ENCODE measurements at places on chromosomes 2 and 18.
A peak's percentile ranks its signal among the peaks of the same experiment; 100 is the strongest.

DNA sequence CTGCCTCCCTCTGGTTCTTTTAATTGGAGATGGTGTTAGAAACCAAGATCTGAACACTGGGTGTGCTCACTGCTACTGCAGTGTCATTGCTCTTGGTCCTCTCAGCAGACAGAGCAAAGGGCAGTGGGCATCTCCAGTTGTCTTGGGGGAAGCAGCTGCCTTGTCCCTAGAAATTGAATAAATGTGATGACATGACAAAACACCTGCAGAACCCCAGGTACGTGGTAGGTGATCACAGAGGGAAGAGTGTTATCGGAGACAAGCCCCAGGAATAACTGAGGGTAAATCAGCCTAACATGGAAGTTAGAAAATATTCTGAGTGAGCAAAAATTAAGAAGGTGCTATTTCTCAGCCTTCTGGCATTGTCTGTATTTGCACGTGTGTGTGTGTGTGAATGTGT is 311.9 kb upstream of the HDAC4 start:
- no peak for DNase-seq

DNA sequence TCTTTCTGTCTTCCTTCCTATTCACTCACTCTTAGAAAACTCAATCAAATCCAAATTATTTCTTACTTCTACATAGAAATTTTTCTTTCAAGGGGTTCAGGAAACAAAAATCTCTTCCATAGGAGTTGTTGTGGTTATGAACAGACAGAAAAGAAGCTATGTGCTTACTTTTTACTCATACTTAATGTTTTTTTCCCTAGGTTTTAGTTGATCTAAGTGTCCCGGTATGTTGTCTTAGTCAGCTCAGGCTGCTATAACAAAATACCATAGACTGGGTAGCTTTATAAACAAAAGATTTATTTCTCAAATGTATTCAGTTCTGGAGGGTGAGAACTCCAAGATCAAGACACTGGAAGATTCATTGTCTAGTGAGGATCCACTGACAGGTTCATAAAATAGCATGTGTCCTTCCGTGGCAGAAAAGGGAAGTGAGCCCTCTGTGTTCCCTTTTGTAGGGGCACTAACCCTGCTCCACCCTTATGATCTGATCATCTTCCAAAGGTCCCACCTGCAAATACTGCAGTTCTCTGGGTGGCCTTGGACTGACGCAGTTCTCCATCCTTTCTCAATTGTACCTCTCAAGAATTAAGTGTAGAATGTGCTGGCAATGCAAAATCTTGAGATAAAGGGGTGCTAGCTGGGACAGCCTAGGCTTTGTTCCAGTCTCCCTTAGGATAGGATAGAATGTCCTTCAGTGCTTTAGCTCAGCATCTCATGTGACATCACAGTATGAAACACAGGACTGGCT is 14.4 kb upstream of the VRK2 start:
- no peak for DNase-seq

GRCh38 chr2:26560892-26561291 is 80.3 kb downstream of the CIB4 start:
- DNase-seq: no peak

- DNase-seq: no peak
Observed at GRCh38 chr2:39517102-39517436, 80.0 kb upstream of the MAP4K3 start.

DNA sequence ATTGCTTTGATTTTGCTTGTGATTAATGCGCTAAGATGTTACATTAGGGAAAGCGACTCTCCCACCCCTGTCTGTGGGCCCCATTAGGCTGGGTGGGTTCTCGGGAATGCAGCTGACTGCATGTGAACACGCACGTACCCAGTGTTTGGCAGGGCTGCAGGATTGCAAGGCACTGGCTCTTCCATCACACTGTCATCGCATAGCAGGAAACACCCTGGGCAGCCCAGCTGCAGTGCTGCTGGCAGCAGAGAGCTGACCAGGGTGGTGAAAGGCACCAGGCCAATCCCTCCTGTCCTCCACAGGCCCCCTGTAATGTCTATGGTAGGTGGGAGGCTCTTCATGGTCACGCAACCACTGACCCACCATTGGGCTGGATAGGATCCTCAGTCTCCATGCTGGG is 34.4 kb upstream of the FZD7 start:
- no peak for DNase-seq

DNA sequence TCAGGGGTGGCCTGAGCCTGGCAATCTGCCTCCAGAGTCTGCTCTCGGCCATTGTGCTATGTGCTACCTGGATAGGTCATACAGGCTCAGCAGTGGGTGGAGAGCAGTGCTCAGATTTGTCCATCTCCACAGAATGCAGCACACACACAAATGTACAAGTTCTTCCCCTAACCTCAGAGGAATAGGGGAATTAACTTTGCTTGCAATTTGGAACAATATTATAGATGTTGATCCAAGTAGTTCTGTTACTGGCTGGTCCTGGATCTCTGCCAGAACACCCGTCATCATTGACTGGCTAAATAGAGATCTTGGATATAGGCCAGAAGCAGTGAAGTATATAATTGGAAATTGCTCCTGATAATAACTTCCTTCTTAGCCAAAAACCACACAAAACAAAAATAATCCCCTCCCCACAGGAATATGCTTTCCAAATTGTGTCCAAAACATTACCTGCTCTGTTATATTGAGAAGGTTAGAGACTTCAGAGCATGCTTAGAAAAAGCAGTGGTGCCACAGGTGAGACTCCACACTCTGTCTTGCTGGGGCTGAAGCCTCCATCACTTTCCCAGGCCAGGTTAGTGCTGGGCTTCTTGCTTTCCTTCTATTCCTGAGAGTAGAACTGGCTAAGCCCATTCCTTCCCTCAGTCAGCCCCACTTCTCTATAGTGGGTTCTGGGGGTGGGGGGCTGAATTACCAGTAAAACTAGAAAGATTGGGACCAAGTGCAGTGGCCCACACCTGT is 38.8 kb downstream of the NCAPH start:
- peak; percentile 72 for DNase-seq
